ENCODE measurements at places on chromosomes 2 and 18.

DNA sequence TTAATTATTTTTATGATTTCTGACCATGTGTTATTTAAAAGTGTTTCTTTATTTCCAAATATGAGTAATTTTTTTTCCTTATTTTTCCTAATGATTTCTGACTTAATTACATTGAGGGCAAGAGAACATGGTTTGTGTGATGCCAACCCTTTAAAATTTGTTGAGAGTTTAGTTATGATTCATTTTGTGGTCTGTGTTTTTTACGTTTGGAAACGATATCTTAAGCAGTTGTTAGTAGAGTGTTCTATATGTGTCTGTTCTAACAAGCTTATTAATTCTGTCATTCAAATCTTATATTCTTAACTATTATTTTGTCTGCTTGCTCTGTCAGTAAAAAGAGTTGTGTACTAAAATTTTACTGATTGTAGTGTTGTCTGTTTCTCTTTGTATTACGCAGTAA lies 15.0 kb downstream of the NAB1 start:
- DNase-seq = no peak

DNA sequence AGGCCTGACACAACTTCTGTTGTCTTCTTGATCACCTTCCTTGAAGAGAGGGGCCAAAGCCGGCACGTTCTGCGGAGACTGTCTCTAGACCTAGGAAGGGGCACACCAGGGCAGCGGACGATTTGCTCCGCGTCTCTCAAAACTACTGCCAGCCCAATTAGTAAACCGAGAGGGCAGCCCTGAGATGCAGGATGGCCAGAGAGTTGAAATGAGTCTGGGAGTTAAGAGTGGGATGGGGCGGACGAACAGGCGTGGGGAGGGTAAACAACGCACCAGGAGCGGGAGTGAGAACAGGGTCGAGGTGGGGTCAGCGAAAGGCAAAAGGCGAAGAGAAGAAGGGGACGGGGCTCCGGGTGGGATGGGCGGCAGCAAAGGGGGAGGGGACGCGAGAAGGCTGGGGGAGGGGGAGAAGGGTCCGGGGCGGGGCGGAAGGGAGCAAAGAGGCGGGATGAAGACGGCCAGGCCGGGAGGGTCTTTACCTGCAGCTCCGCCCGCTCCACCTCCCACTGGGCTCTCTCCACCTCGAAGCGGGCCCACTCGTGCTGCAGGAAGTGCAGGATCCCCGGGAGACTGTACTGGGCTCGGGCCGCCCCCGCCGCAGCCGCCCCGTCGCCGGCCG lies 476 bp downstream of the STRN start:
- DNase-seq = peak; percentile 41

DNA sequence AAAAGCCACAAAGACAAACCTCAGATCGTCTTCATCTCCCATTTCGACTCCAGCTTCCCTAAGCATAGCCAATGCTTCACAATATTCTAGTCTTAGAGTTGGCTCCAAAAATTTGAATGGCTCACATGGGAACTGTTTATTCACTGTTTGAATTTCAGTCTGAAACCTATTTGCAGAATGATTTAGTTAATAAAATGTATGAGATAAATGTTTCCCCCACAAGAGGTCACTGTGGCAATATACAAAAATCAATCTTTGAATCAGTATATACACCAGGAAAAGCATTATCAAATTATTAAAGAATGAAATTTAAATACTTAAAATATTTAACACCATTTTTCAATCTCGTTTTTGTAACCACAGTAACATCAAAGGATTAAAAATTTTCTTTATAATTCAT lies 40.0 kb upstream of the MCM6 start:
- DNase-seq = no peak

DNA sequence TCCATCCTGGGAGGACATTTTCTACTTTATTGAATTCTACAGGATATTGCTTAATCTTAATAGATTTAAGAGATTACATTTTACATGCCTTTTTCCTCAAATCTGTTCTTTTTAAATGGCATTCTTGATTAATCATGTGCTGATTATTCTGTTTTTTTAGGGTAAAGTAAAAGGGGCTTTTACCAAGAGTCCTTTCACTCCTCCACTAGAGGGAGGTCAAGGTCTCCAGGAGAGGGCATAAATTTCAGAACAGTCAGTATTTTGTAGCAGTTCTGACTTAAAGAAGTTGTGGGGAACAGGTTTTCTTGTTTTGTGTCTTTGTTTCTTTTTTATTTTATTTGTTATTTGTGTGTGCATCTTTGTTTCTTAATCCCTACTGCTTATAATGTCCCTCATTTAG lies 25.4 kb downstream of the WDR75 start:
- DNase-seq = no peak
